ENCODE measurements at places on chromosomes 16 and 17.
A peak's percentile ranks its signal among the peaks of the same experiment; 100 is the strongest.

DNA sequence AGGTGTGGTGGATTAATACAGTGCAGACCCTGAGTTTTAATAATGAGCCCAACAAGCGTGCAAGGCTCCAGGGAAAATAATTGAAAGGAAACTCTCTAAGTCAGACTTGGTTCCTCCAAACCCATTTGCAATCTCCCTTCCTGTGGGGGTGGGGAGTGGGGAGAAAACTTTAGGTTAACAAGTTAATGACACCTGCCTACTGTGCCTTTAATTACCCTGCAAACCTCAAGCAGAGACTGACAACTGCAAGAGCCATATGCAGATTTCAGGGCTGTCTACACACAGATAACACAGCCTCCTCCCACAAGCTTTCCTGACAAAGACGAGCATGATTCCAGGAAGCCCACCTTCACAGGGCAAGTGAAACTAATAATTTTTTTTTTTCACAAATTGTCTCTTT, 359.3 kb downstream of the HS3ST4 start:
- no peak for DNase-seq

GRCh38 chr16:54062361-54063278, 224.0 kb downstream of the IRX3 start:
- no peak for DNase-seq

DNA sequence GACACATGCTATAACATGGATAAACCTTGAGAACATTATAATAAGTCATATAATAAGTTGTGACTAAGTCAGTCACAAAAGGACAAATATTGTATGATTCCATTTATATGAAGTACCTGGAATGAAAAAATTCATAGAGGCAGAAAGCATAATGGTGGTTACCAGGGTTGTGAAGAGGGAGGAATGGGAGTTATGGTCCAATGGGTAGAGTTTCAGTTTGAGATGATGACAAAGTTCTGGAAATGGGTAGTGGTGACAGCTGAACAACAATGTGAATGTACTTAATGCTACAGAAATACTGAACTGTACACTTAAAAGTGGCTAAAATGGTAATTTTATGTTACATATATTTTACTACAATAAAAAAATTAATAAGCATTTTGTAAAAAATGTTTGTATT, 49.7 kb downstream of the MYO1D start:
- no peak for DNase-seq

DNA sequence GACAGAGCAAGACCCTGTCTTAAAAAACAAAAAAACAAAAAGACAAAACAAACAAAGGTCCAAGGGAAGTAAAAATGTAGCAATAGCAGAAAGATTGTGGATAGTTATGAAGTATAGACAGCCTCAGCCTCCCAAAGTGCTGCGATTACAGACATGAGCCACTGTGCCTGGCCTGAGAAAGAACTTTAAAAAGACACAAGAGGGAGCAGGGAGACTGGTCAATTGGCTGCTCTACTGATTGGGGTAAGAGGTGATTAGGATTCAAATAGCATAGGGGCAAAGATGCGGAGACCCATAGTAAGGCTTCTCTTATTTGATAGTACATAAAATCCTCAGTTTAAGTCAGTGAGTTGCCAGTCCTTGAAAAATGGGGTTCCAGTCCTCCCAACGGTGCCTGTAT, 518.2 kb upstream of the GOT2 start:
- no peak for DNase-seq

DNA sequence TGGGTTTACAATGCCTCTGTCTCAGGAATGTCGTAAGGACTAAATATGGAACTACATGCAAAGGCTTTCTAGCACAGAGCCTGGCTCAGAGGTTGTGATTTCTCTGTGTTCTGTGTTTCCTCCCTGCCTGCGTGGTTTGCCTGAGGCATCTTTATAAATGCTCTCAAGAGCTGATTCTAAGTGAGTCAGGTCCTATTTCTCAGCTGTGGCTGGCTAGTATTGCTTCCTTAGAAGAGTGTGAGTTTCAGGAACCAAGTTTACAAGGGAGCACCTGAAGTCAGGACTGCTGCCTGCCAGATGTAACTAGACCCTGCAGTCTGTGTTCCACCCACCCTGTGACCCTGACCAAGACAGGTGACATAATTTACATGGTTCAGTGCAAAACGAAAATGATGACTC, 8.0 kb upstream of the CCL1 start:
- DNase-seq, result peak; percentile 3

- DNase-seq, result no peak
Measured at GRCh38 chr17:49357516-49357915, 4.5 kb downstream of the ZNF652 start.

DNA sequence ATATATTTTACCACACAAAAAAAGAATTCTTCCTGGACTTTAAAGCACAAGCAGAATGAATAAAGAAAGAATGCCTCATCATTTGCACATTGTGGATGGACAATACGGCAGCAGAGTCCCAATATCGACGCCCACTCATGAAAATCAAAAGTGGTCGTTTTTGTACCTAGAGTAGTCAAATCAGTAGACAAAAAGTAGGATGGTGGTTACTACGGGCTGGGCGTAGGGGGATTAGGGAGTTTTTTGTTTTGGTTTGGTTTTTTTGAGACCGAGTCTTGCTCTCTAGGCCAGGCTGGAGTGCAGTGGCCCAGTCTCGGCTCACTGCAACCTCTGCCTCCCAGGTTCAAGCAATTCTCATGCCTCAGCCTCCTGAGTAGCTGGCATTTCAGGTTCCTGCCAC, 8.6 kb upstream of the CENPV start:
- DNase-seq, result no peak

- peak; percentile 52 for DNase-seq
Measured at GRCh38 chr17:489758-490329, 137.2 kb upstream of the RPH3AL start.

DNA sequence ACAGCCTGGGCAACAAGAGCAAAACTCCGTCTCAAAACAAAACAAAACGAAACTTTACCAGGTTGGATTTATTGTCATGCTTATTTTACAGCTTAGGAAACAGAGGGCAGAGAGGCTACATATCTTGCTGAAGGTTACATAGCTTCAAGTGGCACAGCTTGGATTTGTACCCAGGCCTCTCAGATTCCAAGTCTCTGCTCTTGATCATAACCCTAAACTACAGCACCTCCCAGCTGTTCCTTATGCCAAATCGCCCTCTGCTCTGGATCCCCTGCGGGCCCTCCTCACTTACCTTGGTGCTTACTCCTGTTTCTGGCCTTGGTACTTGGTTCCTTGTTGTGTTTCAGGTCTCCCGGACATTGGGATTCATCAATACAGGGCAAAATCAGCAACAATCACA, 11.7 kb upstream of the CUEDC1 start:
- DNase-seq, result no peak

GRCh38 chr17:75830164-75831031, 13.8 kb downstream of the UNC13D start:
- DNase-seq, result no peak

DNA sequence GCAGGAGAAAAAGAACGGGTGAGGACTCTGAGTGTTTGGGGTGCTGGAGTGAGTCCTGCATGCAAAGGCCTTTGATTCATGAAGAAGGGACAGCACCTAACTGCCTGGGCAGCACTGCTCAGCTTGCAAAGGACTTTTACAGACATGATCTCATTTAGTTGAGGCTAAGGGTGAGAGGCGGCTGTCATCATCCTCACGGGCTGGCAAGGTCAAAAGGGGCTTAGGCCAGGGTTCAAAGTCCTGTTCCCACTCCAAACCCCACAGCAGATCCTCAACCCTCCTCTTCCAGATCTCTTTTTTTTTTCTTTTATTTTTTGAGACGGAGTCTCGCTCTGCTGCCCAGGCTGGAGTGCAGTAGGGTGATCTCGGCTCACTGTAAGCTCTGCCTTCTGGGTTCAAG, 4.8 kb downstream of the RHBDF2 start:
- no peak for DNase-seq

DNA sequence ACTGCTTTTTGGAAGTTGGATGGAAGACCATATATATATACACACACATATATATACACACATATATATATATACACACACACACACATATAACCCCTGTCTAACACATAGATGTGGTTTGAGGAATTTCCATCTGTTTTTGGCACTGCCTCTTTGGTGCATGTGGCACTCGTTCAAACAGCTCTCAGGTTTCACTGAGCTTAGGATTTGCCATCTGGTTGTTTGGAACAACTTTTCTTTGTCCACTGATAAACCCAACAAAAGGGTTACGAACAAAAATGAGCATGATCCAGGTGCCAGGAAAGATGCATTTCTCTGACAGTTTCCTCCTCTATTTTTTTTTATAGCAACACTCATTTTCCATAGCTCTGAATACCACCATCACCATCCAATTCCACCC, 14.6 kb upstream of the KCNJ16 start:
- peak; percentile 24 for DNase-seq

DNA sequence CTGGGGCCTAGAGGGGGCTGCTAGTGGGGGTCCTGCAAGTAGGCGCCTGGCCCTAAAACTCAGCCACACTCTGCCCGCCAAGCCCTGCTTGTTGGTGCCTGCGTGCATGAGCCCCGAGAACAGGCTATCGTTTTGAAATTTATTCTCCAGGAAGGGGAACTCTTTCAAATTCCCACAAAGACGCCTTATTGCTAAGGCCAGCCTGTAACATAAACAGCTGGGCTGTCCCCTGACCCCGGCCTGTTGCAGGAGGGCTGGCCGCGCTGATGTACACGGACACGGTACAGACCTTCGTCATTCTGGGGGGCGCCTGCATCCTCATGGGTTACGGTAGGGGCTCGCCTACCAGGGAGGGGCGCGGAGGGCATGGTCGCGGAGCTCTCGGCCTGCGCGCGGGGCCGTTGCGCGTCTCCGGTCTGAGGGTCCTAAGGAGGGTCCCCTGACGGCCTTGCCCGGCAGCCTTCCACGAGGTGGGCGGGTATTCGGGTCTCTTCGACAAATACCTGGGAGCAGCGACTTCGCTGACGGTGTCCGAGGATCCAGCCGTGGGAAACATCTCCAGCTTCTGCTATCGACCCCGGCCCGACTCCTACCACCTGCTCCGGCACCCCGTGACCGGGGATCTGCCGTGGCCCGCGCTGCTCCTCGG, 4.3 kb downstream of the SLC5A2 start:
- DNase-seq, result no peak

DNA sequence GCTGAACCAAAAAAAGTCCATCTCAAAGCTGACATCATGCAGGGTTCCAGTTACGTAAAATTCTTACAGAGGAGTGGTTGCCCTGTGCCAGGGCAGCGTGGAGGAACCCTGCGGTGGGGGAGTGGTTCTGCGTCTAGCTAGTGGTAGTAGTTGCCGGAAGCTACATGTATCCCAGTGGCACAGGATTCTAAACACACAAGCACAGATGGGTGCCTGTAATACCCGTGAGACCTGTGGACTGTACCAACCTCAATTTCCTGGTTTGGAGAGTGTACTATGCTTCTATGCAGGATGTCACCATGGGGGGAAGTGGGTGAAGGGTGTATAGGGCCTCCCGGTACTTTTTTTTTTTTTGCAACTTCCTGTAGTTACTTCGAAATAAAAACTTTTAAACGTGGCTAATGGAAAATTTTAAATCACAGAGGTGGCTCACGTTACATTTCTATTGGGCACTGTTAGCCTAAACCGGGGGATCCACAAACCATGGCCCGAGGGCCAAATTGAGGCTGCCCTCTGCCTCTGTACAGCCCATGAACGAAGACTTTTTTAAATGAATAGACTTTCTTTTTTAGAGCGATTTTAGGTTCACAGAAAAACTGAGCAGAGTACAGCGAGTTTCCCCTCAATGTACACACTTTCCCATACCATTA, 38.5 kb downstream of the TBC1D16 start:
- no peak for DNase-seq

GRCh38 chr17:42639525-42640113, 19.5 kb upstream of the TUBG2 start:
- no peak for DNase-seq

GRCh38 chr16:72371307-72372086, 199.5 kb upstream of the PMFBP1 start:
- peak; percentile 84 for DNase-seq

GRCh38 chr17:79019632-79020584, 4.1 kb upstream of the C1QTNF1 start:
- DNase-seq, result peak; percentile 89

- DNase-seq, result peak; percentile 78
Measured at GRCh38 chr17:77086433-77087010, 54.2 kb upstream of the SEC14L1 start.

DNA sequence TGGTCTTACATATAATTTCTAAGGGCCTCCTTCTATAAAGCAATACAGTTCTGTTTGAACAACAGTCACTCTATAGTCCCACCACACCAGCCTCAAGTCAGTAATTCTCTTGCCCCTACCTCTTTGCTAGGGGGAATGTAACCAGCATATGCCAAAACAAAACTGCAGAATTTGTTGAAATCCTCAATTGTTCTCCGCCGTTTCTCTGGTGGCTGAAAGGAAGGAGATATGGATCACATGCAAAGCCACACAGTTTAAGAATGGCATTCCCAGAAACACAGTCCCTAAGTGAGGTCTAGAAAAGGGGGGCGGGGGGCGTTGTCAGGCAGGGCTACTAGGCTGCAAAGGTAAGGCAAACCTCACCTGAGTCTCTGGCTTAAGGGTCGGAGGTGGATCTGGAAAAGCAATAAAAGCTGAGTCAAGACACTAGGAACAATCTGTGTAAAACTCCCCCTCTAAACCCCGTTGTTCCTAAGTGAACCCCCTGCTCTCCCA, 1.9 kb downstream of the PHF23 start:
- DNase-seq, result no peak

- no peak for DNase-seq
Measured at GRCh38 chr16:71407731-71408130, 34.1 kb downstream of the TLE7 start.

DNA sequence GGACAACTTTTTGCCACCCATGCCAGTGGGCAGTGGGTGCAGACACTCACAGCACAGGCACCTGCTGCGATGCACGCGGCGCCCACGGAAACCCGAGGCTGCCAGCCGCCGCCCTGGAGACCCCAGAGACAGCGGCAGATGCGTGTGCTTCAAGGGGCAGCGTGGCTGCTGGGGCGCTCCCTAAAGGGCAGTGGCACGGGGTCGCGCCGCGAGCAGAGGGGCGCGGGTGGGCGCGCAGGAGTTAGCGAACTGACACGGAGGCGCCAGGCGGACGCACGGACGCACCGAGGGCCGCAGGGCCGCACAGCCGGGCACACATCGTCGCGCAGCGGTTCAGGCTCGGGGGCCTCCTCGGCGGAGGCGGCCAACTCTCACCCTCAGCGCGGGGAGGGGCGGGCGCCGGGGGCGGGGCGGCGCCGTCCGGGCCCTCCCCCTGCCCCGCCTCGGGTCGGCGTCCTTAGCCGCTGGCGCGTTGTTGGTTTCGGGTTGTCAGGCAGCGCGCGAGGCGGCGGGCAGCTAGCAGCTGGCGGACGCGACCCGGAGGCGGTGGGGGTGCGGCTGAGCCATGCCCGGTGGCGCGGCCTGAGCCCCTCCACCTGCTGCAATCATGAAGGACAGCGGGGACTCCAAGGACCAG, at the start of gene KIF19:
Gene KIF19 (plus strand): TSS at position 484 of the 637 bp plus-strand sequence. CDS start 124 bp downstream, at position 608.
- no peak for DNase-seq

DNA sequence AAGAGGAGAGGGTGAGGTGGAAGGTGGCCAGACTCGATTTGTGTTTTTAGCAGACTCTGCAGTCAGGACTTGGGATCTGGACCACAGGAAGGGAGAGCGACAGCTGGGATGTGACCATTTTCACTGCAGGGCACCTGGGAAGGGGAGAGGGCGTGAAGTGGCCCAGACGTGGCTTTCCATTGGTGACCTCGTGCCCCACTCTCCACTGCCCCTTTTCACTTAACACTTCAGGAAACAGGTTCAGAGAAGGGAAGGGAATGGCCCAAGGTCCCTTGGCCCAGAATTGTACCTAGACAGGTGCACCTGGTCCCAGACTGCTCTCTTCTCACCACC, 22.9 kb upstream of the MPRIP start:
- DNase-seq, result no peak
